Stimulated activated CD8-positive, alpha-beta memory T cell treated with anti-CD3 and anti-CD28 coated beads, Interleukin-4, amount 100 ng/mL, for 1 hour (primary cell): ENCODE measurements at places on chromosomes 4 and X.

GRCh38 chrX:42943051-42943974 is 165.3 kb upstream of the PPP1R2C start:
- peak; percentile 11 for DNase-seq

- no peak for DNase-seq
Observed at GRCh38 chr4:156892805-156893204, 78.8 kb downstream of the PDGFC start.

- DNase-seq, result no peak
Observed at GRCh38 chr4:185229021-185229818, 19.8 kb downstream of the SNX25 start.

GRCh38 chr4:138177278-138177968 is 64.7 kb downstream of the SLC7A11 start:
- no peak for DNase-seq
